ENCODE measurements at places on chromosomes 16 and 17.

DNA sequence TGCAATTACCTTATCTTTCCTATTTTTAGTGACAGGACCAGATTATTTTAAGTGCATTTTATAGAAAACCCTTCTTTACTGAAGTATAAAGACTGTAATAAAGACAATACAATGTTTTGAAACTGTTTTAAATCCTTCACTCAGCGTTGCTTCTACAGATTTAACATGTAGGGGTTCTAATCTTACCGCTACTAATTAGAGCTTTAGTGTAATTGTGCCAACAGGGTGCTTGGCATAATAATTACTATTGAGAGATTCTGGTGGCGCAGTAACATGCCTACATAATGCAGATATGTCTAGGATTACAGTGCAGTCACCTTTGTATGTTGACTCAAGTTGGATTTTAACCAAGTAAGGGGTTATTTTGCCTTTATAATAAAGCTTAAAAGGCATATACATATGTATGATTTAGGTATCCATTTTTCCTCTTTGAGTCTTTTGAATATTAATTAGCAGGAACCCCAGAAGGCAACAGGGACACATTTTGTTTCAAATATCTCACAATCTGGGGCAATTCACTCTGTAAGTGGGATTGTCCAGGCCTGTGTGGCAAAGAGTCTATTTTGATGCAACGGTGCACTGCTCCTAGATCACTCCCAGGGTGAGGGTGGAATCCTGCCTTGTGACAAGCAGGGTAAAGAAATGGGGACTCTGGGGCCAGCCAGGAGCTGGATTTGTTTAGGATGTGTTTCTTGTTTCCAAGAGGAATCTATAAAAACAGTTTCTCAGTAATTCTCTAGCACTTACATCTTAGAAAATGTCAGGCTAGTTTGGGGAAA, 604.7 kb upstream of the SALL1 start:
- DNase-seq, result no peak

GRCh38 chr17:74671031-74671771, 41.5 kb downstream of the CD300LF start:
- DNase-seq, result peak; percentile 43

DNA sequence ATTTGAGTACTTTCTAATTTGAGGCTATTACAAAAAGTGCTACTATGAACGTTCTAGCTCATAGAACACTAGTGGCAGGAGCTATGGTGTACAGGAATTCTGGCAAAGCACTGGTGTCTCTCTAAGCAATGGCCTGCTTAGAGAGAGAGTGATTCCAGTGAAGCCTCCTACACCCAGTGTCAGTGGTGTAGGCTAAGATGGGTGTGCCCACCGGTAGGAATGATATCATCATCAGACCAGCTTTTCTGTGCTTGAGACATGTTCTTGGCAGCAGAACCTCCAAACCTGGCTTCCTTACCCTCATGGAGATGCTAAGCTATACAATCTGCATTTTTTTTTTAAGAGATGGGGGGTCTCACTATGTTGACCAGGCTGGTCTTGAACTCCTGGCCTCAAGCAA, 370.3 kb downstream of the SOX9 start:
- DNase-seq, result no peak

DNA sequence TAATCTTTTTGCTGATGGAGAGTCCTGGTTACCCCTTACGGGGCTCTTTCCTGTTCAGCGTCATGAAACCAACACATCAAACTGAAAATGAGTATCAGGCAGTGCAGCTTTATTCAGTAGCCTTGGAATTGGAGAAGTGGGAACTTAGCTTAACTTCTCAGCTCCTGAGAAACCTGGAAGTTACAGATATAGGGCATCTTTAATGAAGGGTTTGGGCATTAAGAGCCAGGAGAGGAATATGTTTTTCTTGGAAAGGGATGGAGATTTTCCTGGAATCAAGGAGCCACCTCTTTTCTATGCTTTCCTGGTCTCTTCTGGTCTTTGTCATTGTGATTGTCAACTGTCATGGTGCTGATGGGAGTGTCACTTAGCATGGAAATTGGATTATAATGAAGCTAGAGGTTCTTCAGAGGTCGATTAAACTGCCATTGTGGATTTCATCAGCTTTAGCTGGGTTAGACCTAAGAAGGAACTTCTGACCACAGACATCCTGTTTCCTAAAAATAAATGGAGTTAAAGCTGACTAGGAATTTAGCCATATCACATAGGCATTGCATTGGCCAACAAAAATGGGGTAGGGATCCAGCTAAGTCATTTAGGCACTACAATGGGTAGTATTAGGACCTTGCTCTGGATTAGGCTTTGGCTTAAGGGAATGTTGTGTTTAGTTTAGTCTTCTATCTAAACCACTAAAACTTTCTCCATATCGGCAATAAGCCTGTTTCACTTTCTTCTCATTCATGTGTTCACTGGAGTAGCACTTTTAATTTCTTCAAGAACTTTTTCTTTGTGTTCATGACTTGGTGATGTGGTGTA, 186.4 kb downstream of the BCAS3 start:
- DNase-seq, result no peak

DNA sequence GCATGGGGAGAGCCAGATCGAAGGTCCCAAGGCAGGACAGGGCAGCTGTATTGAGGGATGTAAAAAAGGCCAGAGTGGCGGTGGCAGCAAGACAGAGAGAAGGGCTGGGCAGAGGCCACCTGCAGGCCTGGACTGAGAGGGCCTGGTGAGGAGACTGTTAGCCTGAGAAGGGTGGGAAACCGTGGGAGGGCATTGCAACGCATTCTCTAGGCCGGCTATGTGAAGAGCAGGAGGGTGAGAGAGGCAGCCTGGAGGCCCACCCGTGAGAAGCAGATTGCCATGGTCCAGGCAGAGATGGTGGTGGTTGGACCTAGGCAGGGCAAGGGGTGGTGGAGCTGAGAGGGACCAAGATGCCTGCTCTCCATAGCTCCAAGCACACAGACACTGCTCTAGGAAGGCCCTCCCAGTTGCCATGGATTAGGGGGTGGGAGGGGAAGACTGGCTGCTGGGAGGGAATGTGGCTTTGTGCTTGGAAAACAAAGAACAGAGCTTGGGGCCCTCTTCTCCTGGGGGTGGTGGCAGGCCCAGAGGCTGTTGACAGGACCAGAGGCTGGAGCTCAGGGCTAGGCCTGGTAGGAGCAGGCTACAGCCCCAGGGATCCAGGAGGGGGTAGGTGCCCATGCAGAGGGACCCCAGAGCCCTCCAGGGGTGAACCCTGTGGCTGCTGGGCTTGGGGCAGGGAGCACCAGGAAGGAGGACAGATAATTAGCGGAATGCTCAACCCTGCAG, 12.4 kb upstream of the TCAP start:
- no peak for DNase-seq

DNA sequence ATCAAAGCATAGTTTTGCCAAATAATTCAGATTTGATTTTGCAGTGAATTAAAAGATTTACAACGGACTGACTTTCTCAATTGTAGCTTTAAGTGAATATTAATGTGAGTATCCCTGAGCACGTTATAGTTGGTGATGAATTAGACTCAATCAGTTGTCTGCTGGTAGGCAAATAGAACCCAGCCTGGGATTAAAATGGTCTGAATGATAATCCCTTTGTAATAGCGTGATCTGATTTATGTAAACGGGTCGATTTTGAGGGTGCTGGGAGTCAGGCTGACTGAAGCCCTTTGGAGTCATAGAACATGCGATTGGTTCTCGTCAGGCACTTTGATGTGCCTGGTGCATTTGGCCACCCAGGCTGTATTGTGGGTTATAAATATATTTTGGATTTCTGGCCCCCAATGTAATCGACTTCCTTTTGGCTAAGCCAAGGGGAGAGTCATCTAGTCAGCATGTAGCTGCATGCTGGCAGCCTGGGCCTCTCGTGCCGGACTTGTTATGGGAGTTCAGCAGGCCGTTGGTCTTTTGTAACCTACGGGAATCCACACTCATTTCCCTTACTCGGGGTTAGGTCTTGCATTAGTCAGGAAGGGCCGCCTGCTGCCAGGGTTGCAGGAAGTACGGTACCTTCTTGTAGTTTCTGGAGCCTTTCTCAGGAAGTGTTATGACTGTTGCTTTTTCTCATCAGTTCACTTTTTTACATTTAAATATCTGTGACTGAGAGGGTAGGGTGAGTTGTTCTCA, 5.4 kb downstream of the PGS1 start:
- no peak for DNase-seq

DNA sequence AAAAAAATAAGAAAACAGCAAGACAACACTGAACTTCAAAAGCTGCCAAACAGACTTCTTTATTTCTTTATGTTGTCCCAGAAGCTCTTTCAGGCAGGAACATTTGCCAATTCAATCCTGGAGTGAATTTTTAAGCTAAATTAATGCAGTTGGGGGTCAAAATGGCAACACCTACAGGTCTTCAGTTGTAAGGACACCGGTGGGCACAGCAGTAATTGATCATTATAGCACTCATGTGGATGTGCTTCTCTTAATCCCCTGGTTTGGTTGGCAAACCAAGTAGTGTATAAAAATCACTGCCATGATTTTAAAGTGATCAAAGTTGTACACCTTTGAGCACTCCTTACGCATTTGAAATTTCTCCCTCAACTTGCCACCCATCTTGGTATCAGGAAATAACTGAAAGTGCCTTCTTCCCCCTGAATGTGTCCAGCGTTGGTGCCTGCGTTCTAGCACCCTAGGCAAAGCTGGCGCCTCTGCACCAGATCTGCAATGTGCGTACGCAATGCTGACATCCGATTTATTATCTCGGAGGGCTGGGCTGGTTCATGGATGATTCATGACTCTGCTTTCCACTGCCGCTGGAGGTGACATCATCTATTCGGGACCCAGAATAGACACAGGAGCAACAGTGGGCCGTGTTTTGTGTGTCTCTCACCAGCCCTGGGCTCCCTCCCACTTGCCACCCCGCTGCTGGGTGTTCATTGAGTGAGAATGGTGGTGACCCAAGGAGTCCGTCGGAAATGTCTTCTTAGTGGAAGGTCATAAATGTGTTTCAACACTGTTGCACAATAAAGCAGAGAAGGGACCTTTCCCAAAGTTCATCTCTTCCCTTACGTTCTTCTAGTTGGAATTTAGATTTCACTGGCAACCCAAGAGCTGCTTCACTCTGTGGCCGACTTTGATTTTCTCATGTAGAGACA, 203.4 kb downstream of the CCDC182 start:
- DNase-seq, result no peak

DNA sequence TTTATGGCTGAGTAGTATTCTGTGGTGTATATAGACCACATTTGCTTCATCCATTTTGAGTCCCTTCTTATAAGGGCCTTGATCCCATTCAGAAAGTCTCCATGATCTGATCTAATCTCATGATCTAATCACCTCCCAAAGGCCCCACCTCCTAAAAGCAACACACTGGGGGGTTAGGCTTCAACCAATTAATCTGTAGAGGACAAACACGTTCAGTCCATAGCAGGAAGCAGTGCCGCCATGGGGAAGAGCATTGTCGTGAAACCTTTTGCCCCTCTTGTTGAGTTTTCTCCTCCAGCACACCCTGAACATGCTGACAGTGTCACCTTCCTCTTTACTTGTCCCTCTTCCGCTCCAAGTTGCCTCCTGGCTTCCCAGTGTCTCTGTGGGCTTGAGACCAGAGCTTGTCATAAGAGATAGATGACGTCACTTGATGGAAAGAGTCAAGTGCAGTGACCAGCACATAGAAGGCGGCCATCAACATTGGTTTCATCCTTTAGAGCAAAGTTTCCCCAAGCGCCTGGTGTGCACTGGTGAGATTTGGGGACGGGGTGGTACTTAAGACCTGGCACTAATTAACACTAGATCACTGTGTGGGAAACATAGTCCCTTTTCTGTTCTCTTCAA, 74.1 kb downstream of the PRKCB start:
- DNase-seq, result no peak

DNA sequence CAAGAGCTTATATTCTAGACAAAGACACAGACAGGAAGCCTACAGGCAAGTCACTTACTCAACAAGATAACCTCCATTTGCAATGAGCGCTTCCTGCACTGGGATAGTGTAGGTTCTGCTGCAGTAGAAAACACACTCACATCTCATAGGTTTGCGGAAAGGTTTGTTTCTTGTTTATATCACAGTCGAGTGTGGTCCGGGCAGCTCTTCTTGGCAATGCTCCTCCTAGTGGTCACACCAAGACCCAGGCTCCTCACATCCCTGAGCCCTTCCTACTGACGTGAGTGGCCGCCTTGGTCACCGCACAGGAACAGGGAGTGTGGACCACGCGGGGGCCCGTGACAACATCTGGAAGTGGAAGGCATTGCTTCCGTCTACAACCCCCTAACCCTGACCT, 48.0 kb upstream of the RBFOX3 start:
- no peak for DNase-seq

DNA sequence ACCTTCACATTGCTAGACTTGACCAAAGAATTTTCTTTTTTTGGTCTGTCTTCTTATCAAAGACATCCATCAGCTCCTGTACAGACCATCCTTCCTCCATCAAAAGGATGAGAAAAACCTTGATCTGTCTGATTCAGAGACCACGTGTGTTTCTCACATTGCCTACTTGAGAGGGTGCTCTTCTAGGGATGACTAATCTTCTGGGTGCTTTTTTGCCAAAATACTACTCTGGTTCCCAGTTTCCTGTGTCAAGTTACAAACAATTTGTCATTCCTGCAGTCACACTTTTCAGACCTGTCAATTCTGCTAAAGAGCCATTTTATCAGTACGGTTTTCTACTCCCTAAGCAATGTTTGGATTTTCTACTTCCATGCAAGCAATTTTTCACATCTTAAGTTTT, 492.2 kb downstream of the CDH11 start:
- DNase-seq, result no peak

GRCh38 chr17:51860954-51861561, 297.5 kb downstream of the CA10 start:
- no peak for DNase-seq

GRCh38 chr16:4372001-4372577, 441 bp downstream of the VASN start:
- no peak for DNase-seq

DNA sequence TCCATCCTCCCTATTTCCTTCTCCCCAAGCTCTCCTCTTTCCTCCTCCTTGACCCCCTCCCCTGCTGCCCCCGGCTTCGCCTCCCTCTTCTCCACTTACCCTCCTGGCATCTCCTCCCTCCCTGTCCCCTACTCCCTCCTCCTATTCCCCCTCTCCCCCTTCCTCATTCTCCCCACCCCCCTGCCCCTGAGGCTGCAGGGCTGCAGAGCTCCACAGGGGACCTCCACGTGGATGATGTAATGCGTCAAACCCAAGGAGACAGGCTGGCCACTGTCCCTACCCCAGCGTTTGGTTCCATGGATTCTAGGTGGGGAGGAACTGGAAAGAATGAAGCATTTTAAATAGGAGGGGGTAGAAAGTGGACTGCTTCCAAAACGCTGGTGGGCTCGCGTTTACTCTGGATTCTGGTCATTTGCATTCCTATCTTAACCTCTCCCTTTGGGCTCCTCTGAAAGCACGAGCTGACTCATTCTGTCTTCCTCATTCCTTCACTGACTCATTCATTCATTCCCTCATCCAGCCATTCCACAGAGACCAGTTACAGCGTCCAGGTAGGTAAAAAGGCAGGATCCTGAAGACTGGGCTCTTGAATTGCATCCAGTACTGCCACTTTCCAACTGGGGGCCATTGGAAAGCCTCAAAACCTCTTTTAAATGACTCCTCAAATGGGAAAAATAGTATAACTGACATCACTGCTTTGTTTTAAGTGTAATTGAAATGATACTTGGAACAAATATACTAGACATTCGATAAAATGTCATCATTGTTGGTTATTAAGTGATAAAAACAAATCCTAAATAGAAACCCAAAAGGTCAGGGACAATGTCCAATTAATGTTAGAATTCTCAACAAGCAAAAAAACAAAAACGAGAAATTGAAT, 943 bp upstream of the COTL1 start:
- no peak for DNase-seq

GRCh38 chr17:80640366-80641084, 95.9 kb downstream of the RPTOR start:
- no peak for DNase-seq

- no peak for DNase-seq
Observed at GRCh38 chr16:85690469-85691064, 1.8 kb upstream of the GINS2 start.
